ENCODE measurements at places on chromosomes 7 and 10.

- DNase-seq: no peak
Measured at GRCh38 chr10:64081947-64082482, 560.8 kb downstream of the REEP3 start.

GRCh38 chr7:42739638-42740037 lies 172.2 kb downstream of the C7orf25 start:
- DNase-seq: no peak

- no peak for DNase-seq
Measured at GRCh38 chr10:45211576-45211975, 103.8 kb downstream of the OR13A1 start.

- peak; percentile 45 for DNase-seq
Measured at GRCh38 chr10:22681783-22682183, 32.6 kb downstream of the PIP4K2A start.

DNA sequence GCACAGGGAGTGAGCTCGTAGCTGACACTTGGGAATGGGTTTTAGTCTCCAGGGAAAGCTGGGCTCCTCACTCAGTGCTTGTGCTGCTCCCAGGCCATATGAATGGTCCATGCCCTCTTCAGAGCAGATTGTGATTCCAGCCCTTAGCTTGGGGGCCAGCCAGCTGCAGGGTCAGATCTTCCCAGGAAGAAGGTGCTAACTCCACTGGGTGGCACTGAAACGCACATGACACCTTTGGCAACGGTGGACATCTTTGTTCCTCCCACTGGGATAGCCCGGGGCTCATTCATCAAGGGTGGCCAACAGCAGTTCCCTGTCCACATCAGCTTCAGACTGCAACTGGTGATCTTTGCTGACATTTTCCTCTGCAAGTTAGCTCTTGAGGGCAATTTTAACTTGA lies 129.2 kb downstream of the DYNC2I1 start:
- no peak for DNase-seq

GRCh38 chr7:91228327-91228726 lies 35.9 kb upstream of the FZD1 start:
- DNase-seq: no peak

DNA sequence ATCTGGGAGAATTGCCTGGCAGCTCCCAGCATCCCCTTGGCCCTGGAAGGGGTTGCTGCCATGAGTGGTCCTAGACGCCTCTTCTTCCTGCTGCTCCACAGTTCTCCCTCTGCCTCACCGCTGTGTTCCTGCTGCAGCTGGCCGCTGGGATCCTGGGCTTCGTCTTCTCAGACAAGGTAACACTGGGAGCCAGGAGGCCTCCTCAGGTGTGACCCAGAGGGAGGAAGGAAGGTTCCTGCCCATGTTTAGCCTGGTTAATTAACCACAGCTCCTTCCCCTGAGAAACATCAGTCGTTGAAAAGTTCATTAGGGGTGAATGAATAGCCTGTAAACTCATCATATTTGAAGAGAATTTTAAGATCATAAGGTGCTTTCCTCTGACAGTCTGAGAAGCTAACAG lies 18.2 kb downstream of the TSPAN33 start:
- no peak for DNase-seq

GRCh38 chr7:74311305-74311744 lies 22.1 kb downstream of the CLIP2 start:
- peak; percentile 71 for DNase-seq

DNA sequence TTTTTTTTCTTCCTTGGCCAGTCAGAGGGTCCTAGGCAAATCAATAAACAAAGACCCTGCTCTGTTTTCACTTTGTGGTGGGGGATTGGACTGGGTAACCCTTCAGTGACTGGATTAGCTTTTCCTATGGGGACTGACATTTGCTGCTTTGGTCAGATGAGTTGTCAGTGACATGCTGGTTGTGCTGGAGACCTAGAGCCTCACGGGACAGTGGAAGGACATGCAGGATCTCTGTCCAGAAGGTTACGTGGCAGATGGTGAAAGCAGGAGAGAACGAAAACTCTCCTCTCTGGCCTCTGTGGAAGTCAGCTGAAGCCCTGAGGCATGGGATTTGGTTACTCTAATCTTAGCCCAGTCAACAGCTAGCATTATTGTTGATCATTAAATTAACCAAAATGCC lies 90.0 kb upstream of the BMPER start:
- DNase-seq: no peak

GRCh38 chr10:122164023-122164601 lies 107.0 kb upstream of the BTBD16 start:
- DNase-seq: no peak

GRCh38 chr7:138478499-138478908 lies 18.4 kb downstream of the TRIM24 start:
- no peak for DNase-seq

GRCh38 chr7:41964849-41965745 lies 262.2 kb upstream of the INHBA start:
- no peak for DNase-seq

DNA sequence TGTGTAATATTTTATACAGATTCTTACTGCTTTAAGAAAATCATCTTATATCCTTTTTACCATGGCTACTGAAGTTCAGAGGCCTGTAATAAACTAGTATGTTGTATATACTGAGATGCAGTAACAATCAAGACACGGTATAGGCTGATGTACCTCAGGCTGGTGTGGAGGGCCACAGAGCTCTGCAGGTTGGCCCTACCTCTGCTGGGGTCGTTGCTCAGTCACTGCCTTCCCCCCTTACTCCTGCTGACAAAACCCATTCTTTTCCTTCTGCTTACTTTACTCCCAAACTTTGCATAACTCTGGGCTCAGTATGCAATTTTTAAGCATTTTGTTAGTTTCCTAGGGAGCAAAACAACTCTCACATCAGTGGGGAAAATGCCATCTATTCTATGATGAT lies 200.1 kb upstream of the FOXP2 start:
- DNase-seq: no peak

GRCh38 chr7:151462306-151462779 lies 22.4 kb upstream of the CRYGN start:
- no peak for DNase-seq

DNA sequence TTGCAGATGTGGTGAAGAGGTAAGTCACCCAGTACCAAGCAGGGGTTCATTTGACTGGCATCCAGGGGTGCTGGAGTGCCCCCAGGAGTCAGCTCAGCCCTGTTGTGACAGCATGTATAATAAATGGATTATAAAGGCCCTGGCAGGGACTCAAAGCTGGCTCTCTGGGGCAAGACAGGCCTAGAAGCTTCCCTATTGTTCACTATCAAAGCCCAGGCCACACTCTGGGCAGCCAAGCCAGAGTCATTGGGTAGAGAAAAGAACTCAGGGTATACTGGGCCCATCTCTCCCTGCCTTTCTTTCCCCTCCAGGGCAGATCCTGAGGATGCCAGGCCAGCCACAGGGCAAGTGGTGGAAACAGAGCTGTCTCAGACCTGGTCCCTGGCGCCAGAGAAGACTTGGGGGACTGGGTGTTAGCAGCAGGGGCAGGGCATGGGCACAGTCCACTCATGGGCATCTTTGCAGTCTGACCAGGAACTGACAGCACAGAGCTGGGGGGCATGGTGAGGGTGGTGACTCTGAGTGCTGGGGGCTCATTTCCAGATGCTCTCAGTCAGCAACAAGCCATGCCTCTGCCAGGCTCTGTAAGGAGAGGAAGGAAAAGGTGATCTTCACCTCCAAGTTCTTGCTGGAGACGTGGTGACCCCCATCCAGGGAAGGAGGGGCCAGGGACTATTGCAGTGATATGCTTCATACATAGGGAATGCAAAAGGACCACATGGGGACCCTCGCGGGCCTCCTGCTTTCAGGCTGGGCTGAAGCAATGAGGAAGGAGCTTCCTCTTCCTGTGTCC lies 11.7 kb downstream of the RBP3 start:
- no peak for DNase-seq

DNA sequence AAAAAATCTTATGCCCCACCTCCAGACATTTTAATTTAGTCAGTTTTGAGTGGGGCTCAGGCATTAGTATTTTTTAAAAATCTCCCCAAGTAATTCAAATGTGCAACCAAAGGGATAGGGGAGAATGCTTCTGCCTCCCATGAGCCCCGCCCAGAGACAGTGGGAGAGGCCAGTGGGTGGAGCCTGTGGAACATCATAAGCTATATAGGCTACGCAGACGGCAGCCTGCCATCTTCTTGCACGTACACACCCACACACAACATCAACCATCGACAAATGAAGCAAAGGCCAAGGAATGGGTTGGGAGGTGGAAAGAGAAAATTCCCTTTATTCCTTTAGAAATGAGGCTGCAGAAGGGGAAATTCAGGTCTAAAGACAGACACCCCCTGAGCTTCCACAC lies 25.2 kb downstream of the CREB3L2 start:
- DNase-seq: no peak

- DNase-seq: no peak
Measured at GRCh38 chr10:55091691-55092328, 290.8 kb upstream of the PCDH15 start.

GRCh38 chr10:3528823-3529403 lies 256.1 kb downstream of the KLF6 start:
- no peak for DNase-seq

GRCh38 chr7:116769546-116769945 lies 92.8 kb upstream of the CAPZA2 start:
- DNase-seq: no peak

GRCh38 chr7:84535580-84536270 lies 341.1 kb upstream of the SEMA3A start:
- no peak for DNase-seq

- DNase-seq: no peak
Measured at GRCh38 chr7:150716368-150716767, at the start of gene GIMAP1. Gene GIMAP1, plus strand, starts transcription at chr7:150716613. Its CDS starts 2,435 bp downstream, at chr7:150719048.

DNA sequence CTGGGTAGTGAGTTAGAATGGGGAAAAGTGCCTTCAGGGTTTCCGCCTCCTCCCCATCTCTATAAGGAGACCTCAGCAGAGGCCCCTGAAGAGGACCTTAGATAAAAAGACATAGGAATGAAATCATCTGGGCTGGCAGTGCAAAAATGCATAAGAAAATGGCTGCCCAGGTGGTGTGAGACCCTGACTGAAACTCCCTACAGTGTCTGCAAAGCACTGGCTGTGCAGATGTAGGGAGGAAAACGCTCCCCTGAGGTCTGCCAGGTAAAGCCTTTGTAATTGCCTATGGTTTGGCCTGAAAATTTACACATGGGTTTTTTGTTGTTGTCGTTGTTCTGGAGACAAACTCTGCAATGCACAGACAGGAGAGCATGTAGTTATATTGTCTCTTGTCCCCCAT lies 128.1 kb upstream of the VWC2 start:
- no peak for DNase-seq

DNA sequence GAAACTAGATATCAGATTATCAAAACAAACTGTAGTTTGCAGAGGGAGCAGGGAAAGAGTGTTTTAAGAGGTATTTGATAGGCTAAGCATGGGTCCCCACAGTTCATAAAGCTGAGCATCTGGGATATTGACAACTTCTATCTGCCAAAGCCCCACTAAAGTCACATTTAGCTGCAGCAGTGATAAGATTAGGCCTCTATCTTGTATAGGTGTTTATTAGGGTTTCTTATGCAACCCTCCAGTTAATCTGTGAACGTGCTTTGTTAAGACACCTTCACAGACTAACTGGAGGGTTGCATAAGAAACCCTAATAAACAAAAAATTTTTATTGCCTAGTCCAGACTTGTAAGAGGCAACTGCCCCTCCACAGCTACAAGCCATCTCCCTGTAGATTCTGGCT lies 78.0 kb downstream of the CYP51A1 start:
- DNase-seq: no peak

- no peak for DNase-seq
Measured at GRCh38 chr7:155303039-155303593, 5.4 kb downstream of the INSIG1 start.

- peak; percentile 89 for DNase-seq
Measured at GRCh38 chr7:32506266-32507054, 11.2 kb downstream of the AVL9 start.

- DNase-seq: no peak
Measured at GRCh38 chr10:64535131-64535867, 1014.1 kb downstream of the REEP3 start.

- no peak for DNase-seq
Measured at GRCh38 chr10:20207653-20208052, 391.4 kb downstream of the PLXDC2 start.

DNA sequence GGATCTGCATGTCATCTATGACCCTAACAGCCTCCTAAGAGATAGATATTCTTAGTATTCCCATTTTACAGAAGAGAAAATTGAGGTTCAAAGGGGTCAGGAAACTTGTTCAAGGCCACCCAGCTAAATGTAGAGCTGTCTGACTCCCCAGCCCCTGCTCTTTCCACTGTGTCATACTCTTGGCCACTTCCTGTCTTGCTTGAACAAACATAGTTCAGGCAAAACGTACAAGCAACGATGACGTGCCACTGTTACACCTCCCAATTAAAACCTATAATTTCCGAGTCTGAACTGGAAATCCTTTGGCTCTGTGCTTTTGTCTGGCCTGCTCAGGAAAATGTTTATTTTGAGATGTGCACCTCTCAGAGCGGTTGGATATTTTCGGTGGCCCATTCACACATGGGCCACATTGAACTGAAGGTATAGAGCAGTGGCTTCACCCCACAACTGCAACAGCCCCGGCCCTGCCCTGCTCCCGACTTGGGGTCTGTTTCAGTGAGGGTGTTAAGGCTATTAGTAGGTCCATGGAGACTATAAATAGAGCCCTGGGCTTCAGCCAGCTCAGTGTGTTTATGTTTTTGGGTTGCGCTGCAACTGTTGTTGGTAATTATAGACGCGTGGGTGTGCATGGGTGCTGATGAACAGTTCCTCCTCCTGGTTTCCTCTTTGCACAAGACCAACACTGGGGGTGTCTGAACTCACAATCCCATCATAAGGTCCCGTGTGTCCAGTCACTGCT lies 172.3 kb upstream of the ADO start:
- no peak for DNase-seq

- no peak for DNase-seq
Measured at GRCh38 chr7:19080093-19080492, 37.3 kb downstream of the TWIST1 start.

DNA sequence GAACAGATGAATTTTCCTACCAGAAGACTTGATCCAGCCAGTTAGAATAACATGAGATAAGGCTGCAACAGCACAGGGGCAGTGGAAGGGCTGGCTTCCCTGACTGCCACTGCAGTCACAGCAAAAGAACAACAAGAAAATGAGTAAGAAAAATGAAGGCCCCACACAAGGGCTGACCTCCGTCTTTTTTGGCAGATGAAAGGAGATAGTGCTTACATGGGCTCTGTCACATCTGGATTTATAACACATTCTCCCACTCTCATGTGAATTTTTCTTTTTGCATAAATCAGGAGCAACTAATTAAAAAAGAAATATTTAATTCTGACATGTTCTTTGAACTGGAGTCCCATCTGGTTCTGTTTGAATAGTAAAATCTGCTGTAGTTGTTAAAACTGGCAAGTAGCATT lies 99.6 kb downstream of the NRP1 start:
- no peak for DNase-seq

GRCh38 chr7:138465046-138465445 lies 5.0 kb downstream of the TRIM24 start:
- DNase-seq: no peak

Measured in SW 1271 (cell line).